ENCODE measurements at places on chromosomes 1 and 21.

DNA sequence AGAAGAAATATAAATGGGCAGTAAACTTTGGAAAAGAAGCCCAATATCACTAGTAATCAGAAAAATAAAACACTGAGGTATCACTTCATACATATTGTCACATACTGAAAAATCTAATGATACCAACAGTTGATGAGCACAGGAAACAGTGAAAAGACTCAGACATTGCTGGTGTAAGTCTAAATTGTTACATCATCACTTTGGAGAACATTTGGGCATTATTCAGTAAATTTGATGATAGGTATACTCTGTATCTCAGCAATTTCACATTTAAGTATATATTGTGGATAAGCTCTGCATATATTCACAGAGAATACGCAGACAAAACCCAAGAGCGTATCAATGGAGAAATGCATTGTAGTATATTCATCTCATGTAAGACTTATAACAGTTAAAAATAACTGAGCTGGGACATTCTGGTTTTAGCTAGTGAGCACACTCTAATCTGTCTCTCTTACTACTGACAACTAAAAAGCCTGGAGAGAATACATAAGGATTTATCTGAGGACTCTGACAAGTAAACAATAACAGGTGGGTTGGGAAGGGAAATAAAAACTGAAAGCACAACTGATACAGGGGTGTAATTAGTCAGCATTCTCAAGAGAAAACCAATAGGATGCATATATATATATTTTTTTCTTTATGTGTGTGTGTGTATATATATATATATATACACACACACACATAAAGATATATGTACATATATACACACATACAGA lies 212.7 kb upstream of the JUN start:
- no peak for DNase-seq

GRCh38 chr1:208179263-208179816 lies 64.8 kb downstream of the PLXNA2 start:
- no peak for DNase-seq

GRCh38 chr1:8879464-8879921 lies 1.0 kb upstream of the ENO1 start:
- DNase-seq = no peak

DNA sequence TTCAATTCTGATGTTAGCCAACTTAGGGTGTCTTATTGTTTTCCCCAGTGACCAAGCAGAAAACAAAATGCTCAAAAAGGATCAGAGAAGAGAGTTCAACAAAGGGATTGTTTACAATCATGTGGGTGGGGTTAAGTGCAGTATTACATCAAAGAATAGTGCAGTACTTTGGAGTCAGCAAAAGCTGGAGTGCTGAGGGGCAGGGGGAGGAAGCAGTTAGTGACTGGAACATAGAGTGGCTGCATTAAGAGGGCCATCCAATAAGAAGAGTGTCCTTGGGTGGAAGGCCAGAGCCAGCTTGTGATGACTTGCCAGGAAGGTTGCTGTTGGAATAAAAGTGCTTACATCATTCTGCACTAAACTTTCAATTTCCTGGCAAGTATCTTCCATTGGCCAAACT lies 175.5 kb downstream of the CYYR1 start:
- no peak for DNase-seq

GRCh38 chr1:87495147-87495546 lies 166.5 kb downstream of the LMO4 start:
- no peak for DNase-seq

DNA sequence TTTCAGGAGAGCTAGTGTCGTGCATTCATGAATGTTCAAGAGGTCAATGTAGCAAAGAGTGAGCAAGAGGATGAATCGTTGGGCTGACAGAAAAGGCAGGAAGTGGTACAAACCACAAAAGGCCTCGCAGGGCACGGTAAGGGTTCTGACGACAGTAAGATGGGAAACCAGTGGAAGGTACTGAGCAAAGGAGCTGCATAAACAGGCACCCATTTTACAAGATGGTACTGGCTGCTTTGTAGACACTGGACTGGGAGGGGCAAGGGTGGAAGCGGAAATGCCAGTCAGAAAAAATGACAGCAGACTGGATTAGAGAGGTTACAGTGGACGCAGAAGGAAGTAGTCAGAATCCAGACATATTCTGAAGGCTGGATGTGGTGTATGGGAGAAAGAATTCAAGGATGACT lies 123.5 kb downstream of the PTPN14 start:
- DNase-seq = peak; percentile 21

DNA sequence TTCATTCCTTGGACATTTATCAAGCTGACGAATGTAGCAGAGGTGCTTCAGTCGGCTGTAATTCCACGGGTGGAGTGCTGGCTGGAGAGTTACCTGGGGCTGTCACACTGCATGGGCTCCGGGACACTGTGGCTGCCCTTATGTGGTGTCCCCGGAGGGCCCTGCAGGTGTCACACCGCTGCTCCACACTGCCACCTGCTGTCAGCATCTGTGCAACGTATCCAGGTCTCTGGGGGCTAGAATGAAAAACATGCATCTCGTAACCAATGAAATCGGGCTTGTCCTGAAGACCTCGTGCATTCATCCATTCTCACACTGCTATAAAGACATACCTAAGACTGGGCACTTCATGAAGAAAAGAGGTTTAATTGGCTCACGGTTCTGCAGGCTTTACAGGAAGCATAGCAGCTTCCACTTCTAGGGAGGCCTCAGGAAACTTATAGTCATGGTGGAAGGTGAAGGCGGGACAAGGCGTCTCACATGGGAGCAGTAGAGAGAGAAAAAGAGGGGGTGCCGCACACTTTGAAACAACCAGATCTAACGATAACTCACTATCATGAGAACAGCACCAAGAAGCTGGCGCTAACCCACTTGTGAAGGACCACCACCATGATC lies 46.7 kb upstream of the PCBP3 start:
- peak; percentile 72 for DNase-seq

- DNase-seq = no peak
These were observed 27.5 kb upstream of the SLC44A3 start for GRCh38 chr1:94792473-94793295.

- no peak for DNase-seq
These were observed 12.2 kb downstream of the SMAP2 start for GRCh38 chr1:40385437-40386358.

DNA sequence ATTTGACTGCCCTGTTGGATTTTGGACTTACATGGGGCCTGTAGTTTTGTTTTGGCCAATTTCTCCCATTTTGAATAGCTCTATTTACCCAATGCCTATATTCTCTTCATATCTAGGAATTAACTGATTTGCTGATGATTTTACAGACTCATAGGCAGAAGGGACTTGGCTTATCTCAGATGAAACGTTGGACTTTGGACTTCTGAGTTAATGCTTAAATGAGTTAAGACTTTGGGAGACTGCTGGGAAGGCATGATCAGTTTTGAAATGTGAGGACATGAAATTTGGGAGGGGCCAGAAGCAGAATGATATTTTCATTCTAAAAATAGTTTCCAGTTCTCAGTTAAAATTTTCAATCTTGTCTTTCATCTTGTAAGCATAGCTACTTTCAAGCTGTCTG lies 222.3 kb downstream of the COP1 start:
- no peak for DNase-seq

- DNase-seq = no peak
These were observed 21.8 kb downstream of the EDN2 start for GRCh38 chr1:41462680-41463004.

GRCh38 chr1:150970808-150971582 lies 3.6 kb downstream of the CERS2 start:
- no peak for DNase-seq

DNA sequence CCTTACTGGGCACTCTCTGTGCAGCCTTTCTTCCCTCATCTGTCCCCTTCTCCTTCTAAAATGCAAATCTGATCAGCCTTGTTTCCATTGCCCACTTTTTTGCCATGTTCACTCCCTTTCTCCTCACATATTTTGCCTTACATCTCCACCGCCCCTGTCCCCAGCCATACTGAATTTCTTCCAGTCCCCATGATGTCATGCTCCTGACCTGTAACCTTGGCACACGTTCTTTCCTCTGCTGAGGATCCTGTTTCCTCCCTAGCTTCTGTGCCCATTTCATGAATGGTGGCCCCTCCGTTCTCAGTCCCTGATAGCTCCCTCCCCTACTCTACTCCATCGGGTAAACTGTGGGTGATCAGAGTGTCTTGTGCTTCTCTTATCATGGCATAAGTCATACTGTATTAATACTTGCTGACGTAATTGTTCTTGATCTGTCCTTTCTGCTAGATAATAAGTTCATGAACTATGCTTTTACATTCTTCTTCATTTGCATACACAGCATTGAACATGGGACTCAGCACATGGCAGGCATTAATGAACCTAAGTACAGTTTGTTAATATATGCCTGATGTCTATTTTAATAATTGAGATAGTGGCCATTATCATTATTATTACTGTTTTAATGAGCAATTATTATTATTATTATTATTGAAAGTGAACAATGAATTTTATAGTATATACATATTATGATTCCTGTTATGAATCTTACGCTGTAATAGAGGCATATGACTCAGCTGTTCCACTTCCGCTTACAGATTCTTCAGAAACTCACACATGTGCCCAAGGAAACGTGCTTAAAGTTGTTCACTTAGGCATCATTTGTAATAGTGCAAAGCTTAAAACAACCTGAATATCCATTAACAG lies 28.5 kb downstream of the MAP3K21 start:
- no peak for DNase-seq

DNA sequence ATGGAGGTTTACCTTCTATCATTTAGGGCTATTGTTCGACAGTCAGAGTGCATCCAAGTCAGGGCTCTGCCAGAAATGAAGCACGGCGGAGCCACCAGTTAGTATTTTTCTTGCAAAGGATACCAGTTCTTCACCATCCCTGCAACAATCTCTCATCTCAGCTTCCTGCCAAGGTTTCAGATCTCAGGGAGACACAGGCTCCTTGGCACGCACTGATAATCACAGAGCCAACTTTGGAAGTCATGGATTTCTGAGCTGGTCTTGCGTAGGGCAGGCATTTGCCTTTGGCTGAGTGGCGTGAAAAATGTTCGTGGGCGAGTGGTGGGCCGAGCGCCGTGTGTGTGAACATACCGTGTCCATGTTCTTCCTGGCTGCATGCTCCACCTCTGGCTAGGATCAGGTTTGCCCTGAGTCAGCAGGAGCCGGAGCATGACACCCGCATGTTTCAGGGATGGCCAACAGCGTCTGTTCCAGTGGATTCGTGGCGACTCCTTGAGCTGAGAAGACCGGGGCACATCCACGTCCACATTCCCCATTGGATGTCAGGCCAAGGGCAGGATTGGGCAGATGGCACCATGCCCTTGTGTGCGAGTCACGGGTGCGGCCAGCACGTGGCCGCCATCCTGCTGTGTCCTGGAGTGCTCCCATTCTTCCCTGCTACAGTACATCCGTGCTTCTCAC lies 118.5 kb upstream of the C1orf174 start:
- no peak for DNase-seq

DNA sequence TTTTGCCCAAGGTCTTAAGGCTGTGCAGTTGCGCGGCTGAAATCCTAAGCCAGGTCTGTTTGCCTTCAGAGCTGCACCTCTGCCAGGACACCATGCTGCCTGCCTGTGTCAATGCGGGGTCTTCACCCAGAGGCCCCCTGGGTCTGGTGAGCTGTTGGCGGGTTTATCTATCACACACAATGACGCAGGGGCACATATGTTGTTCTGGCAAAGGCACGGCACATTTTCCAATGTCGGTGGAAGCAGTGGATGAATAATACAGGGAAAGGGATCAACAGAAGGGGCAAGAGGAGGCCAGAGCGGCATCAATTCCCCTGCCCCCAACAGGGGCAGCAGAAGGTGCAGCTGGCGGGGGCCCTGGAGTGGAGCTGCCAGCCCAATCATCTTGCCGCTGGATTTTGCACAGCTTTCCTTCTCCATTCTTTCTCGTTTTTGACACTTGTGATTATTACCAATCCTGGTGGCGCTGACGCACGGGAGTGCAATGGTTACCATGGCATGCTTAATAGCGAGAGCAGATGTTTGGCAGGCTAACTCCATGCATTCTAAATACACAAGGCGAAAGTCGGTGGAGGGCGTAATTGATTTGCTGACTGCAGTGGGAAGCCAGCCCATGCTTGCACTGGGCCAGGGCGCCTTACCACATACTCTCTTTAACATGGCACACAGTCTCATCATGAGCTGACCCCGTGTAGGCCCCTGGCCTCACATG lies 45.8 kb upstream of the CYP2J2 start:
- DNase-seq = no peak

- no peak for DNase-seq
These were observed 150.1 kb downstream of the PBX1 start for GRCh38 chr1:164709126-164709525.

DNA sequence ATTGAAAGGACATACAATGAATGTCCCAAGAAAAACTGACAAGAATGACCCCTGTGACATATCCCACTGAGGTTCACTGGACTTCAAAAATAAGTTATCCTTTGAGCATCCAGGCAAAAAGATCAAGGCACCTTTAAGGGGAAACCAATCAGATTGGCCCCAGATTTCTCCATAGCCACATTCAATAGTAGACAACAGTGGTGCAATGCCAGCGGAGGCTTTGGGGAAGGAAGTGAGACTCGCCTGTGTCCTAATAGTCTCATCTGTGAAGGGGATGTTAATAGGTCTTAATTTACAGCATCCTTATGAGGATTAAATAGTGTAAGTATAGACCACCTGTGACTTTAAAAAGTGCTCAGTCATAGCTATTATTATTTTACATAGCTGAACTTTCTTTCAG lies 21.5 kb downstream of the RPL5 start:
- no peak for DNase-seq

- no peak for DNase-seq
These were observed 118.7 kb upstream of the SGIP1 start for GRCh38 chr1:66415281-66415680.

DNA sequence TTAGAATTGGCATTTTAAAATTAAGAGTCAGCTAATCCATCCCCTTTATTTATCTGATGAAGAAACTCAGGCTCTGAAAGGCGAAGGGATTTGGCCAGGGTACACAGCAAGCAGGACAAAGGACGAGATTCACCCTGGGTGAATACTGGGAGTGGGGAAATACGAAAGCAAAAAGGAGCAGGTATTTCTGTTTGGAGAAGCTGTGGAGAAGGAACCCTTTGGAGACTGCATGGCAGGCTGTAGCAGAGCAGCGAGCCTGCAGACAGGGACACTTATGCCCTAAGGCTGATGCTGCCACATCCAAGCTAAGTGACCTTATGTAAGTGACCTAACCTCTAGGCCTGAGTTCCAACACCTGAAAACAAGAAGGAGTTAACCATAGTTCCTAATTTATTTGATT lies 207.2 kb upstream of the C1orf87 start:
- no peak for DNase-seq

GRCh38 chr21:30714456-30714855 lies 4.1 kb downstream of the KRTAP21-3 start:
- DNase-seq = no peak

GRCh38 chr1:222087221-222087920 lies 345.5 kb upstream of the DUSP10 start:
- no peak for DNase-seq

- no peak for DNase-seq
These were observed 36.1 kb upstream of the GOLT1A start for GRCh38 chr1:204249736-204250427.
